Lung (tissue), 17 donors: ENCODE measurements at places on chromosomes 16 and 17. TPM values are rescaled to one million over a fixed set of nuclear protein-coding genes. Genes with fewer than 3 reads are reported as not detected.

Gene NPIPA7
- total RNA-seq, result 10.5 TPM

Gene CCL4
- 27.0 TPM for total RNA-seq

- no peak for DNase-seq
These were observed 3.1 kb upstream of the CYTH1 start for GRCh38 chr17:78785011-78785662.

Gene KRTAP3-2
- total RNA-seq, result not detected

DNA sequence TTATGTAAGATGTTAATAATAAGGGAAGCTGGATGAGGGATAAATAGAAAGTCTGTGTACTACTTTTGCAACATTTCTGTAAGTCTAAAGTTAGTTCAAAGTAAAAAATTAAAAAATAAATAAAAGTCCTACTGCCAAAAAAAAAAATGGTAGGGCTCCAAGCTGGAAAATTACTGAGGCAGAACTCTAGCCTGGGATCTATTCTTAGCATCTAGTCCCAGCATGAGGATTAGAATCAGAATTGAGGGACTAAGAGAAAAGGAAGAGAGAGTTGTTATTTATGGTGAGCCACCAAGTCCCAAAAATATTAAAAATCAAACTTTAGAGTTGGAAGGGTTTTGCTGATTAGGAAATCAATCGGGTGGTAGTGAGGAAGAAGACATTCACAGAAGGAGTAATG lies 110.3 kb downstream of the CYB561 start:
- no peak for DNase-seq

DNA sequence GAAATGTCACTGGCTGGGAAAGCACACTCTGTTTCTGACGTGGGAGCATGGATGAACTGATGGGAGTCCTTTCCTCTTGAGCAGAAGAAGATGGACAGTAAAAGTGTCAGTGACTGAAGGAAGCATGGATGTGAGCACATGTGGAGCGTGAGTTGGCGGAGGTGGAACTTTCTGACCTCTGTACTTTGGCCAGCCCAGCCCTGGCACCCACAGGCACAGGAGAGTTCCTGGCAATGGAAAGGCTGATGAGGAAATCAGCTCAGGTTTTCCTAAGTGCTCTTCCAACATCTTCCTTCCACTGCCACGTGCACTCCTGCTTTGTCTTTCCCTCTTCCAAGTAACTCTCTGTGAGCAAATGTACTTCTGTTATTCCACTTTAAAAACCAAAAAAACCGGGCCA lies 276.8 kb downstream of the NTN1 start:
- no peak for DNase-seq

Gene SP6
- 4.5 TPM for total RNA-seq

DNA sequence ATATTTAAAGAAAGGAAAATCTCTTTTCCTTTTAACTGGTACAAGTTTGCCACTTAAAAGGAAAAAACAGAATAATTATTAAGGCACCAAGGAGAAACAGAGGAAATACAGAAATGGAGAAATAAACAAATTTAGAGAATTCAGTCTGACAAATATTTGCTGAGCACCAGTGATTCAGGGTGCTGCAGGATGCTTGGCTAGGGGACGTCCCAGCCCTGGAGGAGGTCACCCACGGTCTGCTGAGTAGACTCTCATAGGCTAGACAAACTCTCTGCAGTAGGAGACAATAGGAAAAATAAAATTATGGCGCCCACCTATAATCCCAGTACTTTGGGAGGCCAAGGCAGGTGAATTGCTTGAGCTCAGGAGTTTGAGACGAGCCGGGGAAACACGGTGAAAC lies 15.9 kb downstream of the C1QTNF1 start:
- DNase-seq, result no peak

- DNase-seq, result peak; percentile 86
These were observed 23.2 kb downstream of the ITGB3 start for GRCh38 chr17:47276868-47277267.

DNA sequence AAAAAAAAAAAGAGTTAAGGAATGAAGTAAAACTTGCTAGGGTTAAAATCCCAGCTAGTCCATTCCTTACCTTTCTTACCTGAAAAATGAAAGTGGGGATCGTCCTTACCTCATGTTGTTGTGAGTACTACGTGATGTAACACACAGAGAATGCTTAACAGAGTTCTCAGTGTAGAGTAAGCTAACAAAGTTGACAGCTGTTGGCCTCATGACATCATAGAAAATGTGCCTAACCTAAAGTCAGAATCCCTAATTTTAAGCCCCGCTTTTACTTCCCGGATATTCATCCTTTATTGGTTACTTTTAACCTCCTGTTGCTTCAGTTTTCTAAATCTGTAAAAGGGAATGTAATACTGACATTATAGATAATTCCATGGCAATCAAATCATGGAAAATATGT lies 505.8 kb upstream of the HSBP1 start:
- no peak for DNase-seq

- no peak for DNase-seq
These were observed 212.5 kb upstream of the CPHXL start for GRCh38 chr16:75938818-75939217.

Gene KIF18B
- total RNA-seq, result 1.4 TPM

DNA sequence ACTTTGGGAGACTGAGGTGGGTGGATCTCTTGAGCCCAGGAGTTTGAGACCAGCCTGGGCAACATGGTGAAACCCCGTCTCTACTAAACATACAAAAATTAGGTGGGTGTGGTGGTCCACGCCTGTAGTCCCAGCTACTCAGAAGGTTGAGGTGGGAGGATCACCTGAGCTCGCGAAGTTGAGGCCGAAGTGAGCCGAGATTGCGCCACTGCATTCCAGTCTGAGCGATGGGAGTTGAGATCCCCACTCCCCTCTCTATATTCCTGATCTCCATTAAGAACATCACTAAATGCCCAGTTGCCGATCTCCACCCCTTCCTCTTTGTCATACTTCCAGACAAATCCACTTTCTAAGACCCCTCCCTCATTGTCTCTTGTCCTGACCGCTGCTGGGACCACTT lies 24.3 kb upstream of the ZNF652 start:
- no peak for DNase-seq

Gene TNS4
- 6.8 TPM for total RNA-seq

- DNase-seq, result peak; percentile 40
These were observed 1.6 kb upstream of the DUSP14 start for GRCh38 chr17:37488009-37488604.

DNA sequence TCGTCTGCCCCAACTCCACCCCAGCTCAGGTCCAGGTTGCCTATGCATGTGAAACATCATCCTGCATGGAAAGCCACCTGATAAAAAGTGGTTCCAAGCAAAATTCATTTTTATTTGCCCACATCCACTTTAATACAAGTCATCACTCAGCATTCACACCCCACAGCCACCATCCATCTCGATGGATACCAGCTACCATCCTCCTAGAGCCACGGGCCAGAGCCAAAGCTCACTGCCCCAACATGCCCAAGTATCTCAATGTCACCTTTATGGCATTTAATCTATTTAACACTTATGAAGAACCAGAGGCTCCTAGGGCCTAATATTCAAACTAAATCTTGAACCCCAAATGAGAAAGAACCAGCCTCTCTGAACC lies 70.5 kb downstream of the COPRS start:
- no peak for DNase-seq
